ENCODE measurements at places on chromosomes 13 and 19.

- DNase-seq: peak; percentile 73
These were observed 28.0 kb upstream of the KBTBD7 start for GRCh38 chr13:41222259-41222852.

DNA sequence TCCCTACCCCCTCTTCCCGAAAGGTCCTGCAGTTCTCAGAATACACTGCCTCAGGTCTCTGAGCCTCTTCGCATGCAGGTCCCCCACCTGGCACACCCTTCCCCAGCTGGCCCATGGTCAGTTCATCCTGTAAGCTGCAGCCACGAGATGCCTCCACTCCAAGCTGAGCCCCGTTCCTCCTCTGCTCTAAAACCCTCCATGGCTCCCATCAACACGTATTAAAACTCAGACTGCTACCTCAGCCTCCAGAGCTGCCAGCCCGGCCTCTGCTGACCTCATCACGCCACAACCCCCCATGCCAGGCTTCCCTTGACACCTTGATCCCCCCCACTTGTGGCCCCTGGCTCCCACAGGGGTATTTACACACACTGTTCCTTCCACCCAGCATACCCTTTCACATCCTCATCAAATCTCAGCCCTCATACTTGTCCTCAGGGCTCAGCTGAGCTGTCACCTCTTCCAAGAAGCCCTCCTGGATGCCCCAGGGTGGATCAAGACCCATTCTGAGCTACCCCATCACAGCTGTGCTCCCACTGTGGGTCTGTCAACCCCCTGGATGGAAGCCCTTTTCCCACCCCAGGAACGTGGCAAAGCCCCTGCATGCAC is 48.9 kb downstream of the PTPRS start:
- DNase-seq: no peak

DNA sequence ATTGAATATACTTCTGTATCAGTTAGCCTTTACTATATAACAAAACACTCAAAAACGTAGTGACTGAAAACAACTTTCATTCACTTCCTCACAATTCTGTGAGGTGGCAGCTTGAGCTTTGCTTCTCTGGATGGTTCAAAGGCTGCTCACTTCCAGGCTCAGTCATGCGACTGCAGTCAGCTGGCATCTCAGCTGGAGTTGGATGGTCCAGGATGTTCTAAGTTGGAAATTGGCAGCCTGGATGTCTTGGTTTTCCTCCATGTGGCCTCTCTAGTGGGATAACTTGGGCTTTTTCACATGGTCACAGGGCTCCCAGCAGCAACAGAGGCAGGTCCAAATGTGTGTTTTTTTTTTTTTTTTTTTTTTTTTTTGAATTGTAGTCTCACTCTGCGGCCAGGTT is 204.4 kb downstream of the LACC1 start:
- DNase-seq: peak; percentile 45

DNA sequence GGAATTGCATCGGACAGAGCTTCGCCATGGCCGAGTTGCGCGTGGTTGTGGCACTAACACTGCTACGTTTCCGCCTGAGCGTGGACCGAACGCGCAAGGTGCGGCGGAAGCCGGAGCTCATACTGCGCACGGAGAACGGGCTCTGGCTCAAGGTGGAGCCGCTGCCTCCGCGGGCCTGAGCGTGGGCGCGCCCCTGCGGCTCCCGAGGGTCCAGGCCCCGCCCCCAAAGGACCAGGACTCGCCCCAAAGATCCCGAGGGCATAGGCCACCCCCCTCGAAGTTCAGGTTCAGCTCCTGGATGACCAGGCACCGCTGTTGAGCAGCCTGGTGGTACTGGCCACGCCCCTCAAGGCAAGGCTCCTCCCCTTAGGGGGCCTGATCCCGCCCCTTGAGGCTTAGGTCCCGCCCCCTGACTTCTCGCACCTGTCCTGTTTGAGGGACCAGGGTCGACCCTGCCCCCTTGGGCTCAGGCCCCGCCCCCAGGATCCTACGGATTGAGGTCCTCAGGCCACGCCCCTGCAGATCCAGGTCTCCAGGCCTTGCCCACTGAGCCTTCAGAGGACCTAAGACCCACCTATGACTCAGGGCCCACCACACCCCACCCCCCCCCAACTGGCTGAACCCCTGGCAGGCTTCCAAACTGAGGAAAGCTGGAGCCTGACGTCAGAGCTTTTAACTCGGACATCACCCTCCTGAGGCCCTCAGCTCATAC is 43.1 kb downstream of the CYP4F22 start:
- no peak for DNase-seq

DNA sequence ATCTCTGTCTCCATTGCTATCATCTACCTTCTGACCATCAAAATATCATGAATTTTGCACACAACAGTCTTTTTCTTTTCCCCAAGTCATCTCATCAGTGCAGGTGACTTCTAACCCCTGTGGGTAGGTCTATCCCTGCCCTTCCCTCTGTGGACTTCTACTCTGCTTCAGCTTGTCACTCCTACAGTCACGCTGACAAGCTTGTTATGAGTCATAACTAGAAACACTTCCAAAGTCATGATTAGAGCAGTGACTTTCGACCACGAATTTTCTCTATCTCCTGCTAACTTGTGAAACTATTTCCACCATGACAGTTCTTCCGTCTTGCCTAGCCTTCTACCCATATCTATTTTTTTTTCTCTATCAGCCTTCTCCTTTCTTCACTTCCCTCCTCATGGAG is 343.7 kb upstream of the ARGLU1 start:
- DNase-seq: no peak

GRCh38 chr13:28603043-28603664 is 55.8 kb upstream of the POMP start:
- DNase-seq: no peak

DNA sequence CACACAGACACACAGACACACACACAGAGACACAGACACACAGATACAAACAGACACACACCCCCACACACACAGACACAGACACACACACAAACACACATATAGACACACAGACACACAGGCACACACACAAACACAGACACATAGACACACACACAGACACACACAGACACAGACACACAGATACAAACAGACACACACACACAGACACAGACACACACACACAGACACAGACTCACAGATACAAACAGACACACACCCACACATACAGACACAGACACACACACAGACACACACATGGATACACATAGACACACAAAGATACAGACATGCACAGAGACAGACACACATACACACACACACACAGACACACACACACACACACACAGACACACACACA is 174.5 kb downstream of the URI1 start:
- DNase-seq: no peak

- no peak for DNase-seq
These were observed 60.9 kb downstream of the WDFY2 start for GRCh38 chr13:51645154-51645650.

- DNase-seq: no peak
These were observed 43.3 kb upstream of the USE1 start for GRCh38 chr19:17171874-17172273.

- DNase-seq: peak; percentile 62
These were observed 1651.9 kb upstream of the MIR17HG start for GRCh38 chr13:89695343-89696257.

- no peak for DNase-seq
These were observed 15.6 kb downstream of the EMP3 start for GRCh38 chr19:48340995-48341394.

GRCh38 chr13:36166046-36166445 is 34.9 kb upstream of the DCLK1 start:
- no peak for DNase-seq

GRCh38 chr13:52932649-52933048 is 84.2 kb upstream of the PCDH8 start:
- DNase-seq: no peak

DNA sequence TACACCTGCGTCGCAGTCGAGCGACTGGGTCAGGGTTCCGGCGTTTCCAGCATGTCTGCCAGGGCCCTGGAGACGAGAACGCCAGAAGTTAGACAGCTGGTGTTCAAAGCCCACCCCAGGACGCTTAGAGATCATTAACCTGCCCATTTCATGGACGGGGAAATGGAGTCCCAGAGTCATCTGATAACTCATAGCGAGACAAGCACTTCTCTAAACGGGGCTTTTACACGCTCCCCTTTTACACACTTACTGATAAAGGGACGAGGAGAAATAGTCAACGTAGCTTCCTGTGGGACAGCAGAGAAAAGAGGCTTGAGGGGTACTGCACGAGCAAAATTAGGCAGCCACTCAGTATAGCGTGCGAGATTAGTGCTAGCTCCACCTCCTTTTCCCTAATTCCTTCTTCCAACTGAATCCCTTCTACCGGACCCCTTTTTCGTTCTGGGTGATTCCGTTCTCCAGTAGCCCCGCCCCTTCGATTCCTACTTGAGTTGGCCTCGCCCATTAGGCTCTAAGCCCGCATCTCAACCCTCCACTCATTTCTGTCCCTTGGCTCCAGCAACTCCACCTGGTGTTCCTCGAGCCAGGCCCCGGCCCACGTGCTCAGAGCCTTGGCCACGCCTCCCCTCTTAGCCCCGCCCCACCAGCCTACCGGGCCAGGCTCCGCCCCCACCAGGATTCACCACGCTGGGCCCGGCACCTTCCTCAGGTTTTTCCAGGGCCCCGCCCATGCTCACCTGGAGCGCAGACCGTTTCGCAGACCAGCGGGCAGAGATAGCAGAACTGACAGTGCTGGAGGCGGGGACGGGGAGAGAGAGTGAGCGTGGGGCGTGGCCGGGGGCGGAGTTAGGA is 3.7 kb downstream of the HRC start:
- DNase-seq: no peak

GRCh38 chr13:34733721-34734120 is 208.3 kb upstream of the NBEA start:
- DNase-seq: no peak

Data from pons (tissue), 1 donor.